Aorta (tissue), 5 donors: ENCODE measurements at places on chromosomes 13 and 19. TPM values are rescaled to one million over a fixed set of nuclear protein-coding genes. Genes with fewer than 3 reads are reported as not detected.
A peak's percentile ranks its signal among the peaks of the same experiment; 100 is the strongest.

- H3K4me1 ChIP-seq: peaks cover 2% of the 10 kb centered on the region
- H3K4me3 ChIP-seq: peak overlapping the region; percentile 34
- peak; percentile 53 for DNase-seq
- H3K27me3 ChIP-seq: no peaks in the 10 kb centered on the region
Observed at GRCh38 chr13:25300861-25301346, 521 bp upstream of the NUP58 start.

DNA sequence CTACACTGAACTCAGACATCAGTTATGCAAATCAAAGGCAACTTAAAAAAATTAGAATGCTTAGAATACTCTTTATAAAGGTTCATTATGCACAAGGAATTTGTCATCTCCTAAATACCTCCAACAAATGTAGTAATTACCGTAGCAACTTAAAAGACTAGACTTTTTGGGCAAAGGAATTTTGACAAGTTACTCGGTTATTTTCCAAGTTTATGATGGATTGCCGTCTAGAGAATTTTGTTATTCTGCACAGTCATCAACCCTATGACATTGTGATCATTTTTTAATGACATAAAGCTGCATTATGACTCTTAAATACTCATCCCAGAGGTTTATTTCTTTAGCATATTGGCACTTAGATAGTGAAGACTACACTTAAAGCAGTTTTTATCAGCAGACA lies 71.9 kb downstream of the TRPC4 start:
- no peaks in the 10 kb centered on the region for H3K27me3 ChIP-seq
- no peak overlapping the region for H3K4me3 ChIP-seq
- DNase-seq: no peak
- no peak overlapping the region for H3K27ac ChIP-seq

- H3K4me3 ChIP-seq: no peak overlapping the region
- no peak for DNase-seq
- no peaks in the 10 kb centered on the region for H3K4me1 ChIP-seq
- H3K27me3 ChIP-seq: no peaks in the 10 kb centered on the region
- H3K36me3 ChIP-seq: no peaks in the 10 kb centered on the region
- no peak overlapping the region for H3K27ac ChIP-seq
Observed at GRCh38 chr13:85567909-85568308, 231.3 kb downstream of the SLITRK6 start.

LYPD3 gene
- total RNA-seq: 1.6 TPM

DNA sequence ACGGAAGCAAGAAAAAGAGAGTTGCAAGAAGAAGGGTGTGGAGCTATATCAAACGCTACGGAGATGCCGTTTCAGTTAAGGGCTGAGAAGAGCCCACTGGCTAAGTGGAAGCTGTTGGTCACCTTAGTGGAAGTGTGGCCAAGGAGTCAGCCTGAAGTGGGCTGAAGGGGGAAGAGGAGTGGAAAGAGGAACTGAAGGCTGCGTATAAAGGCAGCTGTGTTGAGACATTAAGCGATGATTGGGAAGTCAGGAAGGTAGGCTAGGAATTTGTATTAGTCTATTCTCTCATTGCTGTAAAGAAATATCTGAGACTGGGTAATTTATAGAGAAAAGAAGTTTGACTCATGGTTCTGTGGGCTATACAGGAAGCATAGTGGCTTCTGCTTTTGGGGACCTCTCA lies 14.1 kb upstream of the FRY start:
- H3K4me3 ChIP-seq: no peak overlapping the region
- no peak overlapping the region for H3K27ac ChIP-seq

GRCh38 chr13:103703246-103703645 lies 637.0 kb upstream of the SLC10A2 start:
- no peak overlapping the region for H3K27ac ChIP-seq
- no peaks in the 10 kb centered on the region for H3K27me3 ChIP-seq
- DNase-seq: no peak
- no peak overlapping the region for H3K4me3 ChIP-seq
- H3K36me3 ChIP-seq: no peaks in the 10 kb centered on the region

GSX1 gene
- total RNA-seq: not detected

ZNF850 gene
- 3.6 TPM for total RNA-seq

GRCh38 chr13:100336795-100337516 lies 248.1 kb downstream of the PCCA start:
- no peak overlapping the region for H3K27ac ChIP-seq
- H3K4me1 ChIP-seq: no peaks in the 10 kb centered on the region
- no peak for DNase-seq
- no peaks in the 10 kb centered on the region for H3K27me3 ChIP-seq
- H3K4me3 ChIP-seq: no peak overlapping the region

DNA sequence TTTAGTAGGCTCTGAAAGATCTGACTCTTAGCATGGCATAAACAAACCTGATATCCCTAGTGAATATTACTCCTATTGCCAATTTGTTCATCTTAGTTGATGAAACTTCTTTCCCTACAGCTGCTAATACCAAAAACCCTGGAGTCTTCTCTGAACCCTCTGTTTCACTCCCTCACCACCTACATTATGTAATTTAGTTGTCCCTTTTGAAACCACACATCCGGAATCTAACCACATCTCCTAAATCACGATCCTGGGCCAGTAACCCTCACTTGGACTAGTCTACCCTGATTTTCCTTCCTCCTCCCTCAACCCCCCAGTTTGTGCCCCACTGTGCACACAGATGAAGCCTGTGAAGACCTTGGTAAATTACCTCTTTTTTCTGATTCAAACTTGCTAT lies 1.2 kb downstream of the ZNF256 start:
- H3K4me1 ChIP-seq: no peaks in the 10 kb centered on the region
- H3K27me3 ChIP-seq: no peaks in the 10 kb centered on the region
- DNase-seq: no peak
- no peak overlapping the region for H3K27ac ChIP-seq
- no peak overlapping the region for H3K4me3 ChIP-seq

DNA sequence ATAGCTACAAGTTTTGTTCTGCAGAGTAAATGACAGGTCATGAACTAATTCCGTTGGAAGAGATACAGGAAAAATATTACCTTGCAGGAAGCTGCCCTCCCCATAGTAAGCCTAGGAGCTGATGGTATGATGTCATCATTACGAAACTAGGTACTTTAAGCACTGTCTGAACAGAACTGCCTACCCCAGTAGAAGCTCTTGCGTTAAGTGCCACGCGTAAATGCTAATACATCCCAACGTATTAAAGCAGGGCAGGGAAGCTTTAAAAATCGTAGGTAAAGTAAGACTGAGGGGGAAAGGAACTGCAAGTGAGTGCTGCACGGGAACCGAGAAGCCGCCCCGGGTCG lies 572 bp downstream of the UGGT2 start:
- H3K27ac ChIP-seq: peak overlapping the region; percentile 89
- peak overlapping the region; percentile 89 for H3K4me3 ChIP-seq

THSD1 gene
- 6.6 TPM for total RNA-seq

GRCh38 chr13:52104624-52105023 lies 24.2 kb downstream of the NEK5 start:
- no peaks in the 10 kb centered on the region for H3K4me1 ChIP-seq
- H3K36me3 ChIP-seq: no peaks in the 10 kb centered on the region
- no peak overlapping the region for H3K4me3 ChIP-seq
- no peaks in the 10 kb centered on the region for H3K27me3 ChIP-seq

DNA sequence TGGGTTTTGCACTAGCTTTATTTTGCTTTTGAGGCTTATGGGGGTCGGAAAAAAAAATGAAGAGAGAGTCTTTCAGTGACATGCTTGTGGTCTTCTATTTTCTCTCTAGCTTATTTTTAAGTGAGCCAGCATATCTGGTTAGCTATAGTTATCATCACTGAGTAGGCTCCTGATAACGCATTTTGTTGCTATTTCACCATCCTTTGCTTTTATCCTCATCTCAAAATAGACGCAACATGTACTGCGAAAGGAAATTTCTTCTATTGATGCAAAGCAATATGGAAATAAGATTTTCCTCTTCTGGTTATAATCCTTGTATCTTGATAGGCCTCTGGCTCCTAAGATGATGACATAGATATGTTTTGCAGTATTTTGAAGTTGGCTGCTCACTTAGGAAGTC lies 273.8 kb downstream of the OXGR1 start:
- DNase-seq: no peak
- no peaks in the 10 kb centered on the region for H3K27me3 ChIP-seq
- no peak overlapping the region for H3K27ac ChIP-seq
- peaks cover 1% of the 10 kb centered on the region for H3K4me1 ChIP-seq
- H3K4me3 ChIP-seq: no peak overlapping the region
- H3K36me3 ChIP-seq: no peaks in the 10 kb centered on the region

GRCh38 chr19:4496304-4496703 lies 22.0 kb downstream of the PLIN4 start:
- no peaks in the 10 kb centered on the region for H3K4me1 ChIP-seq
- no peak for DNase-seq
- H3K27me3 ChIP-seq: no peaks in the 10 kb centered on the region
- H3K4me3 ChIP-seq: no peak overlapping the region
- H3K36me3 ChIP-seq: no peaks in the 10 kb centered on the region

ZNF225 gene
- 8.8 TPM for total RNA-seq

DNA sequence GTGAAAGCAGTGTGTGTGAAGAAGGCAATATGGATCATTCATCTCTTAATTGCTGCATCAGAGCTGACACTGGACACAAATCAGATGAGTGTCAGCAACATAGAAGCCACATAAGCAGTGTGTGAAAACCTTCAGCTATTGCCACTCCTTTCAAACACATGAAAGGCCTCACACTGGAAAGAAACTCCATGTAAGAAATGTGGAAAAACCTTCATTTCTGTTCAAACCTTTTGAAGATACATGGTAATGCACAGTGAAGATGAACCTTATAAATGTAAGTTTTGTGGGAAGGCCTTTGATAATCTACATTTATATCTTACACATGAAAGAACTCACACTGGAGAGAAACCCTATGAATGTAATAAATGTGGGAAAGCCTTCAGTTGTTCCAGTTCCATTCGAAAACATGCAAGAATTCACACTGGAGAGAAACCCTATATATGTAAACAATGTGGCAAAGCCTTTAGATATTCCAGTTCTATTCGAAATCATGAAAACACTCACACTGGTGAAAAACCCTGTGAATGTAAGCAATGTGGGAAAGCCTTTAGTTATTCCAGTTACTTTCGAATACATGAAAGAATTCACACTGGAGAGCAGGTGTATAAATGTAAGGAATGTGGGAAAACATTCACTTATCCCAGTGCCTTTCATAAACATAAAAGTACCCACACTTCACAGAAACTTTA lies 53.6 kb downstream of the ZNF823 start:
- H3K4me1 ChIP-seq: no peaks in the 10 kb centered on the region
- no peak for DNase-seq
- no peaks in the 10 kb centered on the region for H3K27me3 ChIP-seq
- no peak overlapping the region for H3K27ac ChIP-seq

DNA sequence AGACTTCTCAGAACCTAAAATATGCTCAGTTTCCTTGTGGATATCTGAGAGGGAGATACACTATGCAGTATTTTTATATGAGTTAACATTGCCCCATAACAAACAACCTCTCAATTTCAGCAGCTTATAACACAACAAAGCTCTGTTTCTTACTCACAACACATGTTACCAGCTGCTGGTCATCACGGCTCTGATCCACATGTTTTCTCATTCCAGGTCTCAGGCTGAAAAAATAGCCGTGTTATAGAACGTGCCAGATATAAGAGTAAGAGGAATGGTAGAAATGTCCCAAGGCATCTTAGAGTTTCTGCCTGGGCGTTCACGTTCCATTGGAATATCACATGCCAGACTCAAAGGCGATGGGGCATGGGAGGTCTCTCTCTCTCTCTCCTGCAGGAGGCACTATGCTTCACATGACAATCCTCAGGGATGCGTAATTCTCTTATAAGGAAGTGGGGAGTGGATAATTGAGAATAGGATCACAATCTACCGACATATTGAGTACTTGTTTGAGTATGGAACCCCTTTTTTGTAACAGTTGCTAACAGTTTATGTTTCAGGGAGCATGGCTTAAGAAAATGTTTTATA lies 246.6 kb downstream of the NHLRC3 start:
- no peaks in the 10 kb centered on the region for H3K4me1 ChIP-seq
- H3K27me3 ChIP-seq: no peaks in the 10 kb centered on the region
- no peak overlapping the region for H3K4me3 ChIP-seq
- no peak overlapping the region for H3K27ac ChIP-seq

KLF2 gene
- total RNA-seq: 98.9 TPM

GRCh38 chr19:39362682-39363657 lies 20.7 kb downstream of the SAMD4B start:
- H3K36me3 ChIP-seq: peaks cover 4% of the 10 kb centered on the region
- no peak overlapping the region for H3K27ac ChIP-seq
- no peaks in the 10 kb centered on the region for H3K4me1 ChIP-seq
- no peaks in the 10 kb centered on the region for H3K27me3 ChIP-seq

OR1I1 gene
- total RNA-seq: not detected

OR4F17 gene
- total RNA-seq: not detected

PEAK3 gene
- 1.5 TPM for total RNA-seq

DNA sequence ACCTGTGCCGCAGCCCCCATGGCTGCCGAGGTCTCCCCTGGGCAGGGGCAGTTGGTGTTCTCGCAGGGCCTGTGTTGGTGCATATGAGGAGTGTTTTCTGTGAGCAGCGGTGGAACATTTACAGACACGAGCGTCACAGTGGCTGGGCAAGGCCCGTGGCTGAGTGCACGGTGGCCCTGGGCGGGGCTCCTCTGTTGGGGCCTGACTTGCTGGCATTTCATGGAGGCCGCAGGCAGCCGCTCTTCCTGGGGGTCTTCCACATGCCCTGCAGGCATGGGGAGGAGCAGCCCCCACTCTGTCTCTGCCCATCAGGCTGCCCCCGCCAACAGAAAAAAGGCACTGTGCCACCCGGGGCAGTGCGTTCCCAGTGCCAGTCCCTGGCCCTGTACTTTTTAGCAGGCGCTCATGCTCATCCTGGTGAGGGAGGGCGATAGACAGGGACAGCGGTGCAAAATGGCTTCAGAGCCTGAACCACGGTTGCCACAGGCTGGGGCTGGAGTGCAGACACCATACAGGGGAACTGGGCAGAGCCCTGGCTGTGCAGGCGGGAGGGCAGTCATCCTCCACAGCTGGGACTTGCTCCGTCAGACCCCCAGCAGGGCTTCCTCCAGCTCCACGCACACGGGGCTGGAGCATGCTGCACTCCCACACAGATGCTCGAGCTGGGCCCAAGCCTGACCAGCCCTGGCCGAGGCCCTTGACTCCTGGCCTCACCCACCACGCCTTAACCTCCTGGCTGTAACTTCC lies 23.5 kb downstream of the TFDP1 start:
- no peak overlapping the region for H3K4me3 ChIP-seq
- no peaks in the 10 kb centered on the region for H3K27me3 ChIP-seq
- H3K27ac ChIP-seq: no peak overlapping the region
- no peaks in the 10 kb centered on the region for H3K36me3 ChIP-seq
- H3K4me1 ChIP-seq: no peaks in the 10 kb centered on the region
- no peak for DNase-seq
